Breast epithelium (tissue), 4 donors: ENCODE measurements at places on chromosomes 1 and 21. TPM values are rescaled to one million over a fixed set of nuclear protein-coding genes. Genes with fewer than 3 reads are reported as not detected.

Gene DENND4B
- 34.1 TPM for total RNA-seq

Gene TFF3
- total RNA-seq = 108 TPM

GRCh38 chr1:199411506-199411905 lies 616.0 kb upstream of the NR5A2 start:
- no peak for DNase-seq

DNA sequence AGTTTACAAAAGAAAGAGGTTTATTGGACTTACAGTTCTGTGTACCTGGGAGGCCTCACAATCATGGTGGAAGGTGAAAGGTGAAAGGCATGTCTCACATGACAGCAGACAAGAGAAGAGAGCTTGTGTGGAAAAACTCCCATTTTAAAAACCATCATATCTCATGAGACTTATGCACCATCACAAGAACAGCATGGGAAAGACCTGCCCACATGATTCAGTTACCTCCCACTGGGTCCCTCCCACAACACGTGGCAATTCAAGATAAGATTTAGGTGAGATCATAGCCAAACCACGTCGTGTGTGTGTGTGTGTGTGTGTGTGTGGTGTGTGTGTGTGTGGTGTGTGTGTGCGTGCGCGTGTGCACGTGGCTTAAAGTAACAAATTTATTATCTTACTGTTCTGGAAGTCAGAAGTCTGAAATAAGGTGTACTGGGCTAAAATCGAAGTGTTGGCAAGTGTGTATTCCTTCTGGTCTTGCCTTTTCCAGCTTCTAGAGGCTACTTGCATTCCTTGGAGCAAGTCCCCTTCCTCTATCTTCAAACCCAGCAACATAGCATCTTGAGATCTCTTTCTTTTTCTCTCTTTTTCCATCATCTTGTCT lies 48.1 kb upstream of the MPC2 start:
- no peak for DNase-seq

DNA sequence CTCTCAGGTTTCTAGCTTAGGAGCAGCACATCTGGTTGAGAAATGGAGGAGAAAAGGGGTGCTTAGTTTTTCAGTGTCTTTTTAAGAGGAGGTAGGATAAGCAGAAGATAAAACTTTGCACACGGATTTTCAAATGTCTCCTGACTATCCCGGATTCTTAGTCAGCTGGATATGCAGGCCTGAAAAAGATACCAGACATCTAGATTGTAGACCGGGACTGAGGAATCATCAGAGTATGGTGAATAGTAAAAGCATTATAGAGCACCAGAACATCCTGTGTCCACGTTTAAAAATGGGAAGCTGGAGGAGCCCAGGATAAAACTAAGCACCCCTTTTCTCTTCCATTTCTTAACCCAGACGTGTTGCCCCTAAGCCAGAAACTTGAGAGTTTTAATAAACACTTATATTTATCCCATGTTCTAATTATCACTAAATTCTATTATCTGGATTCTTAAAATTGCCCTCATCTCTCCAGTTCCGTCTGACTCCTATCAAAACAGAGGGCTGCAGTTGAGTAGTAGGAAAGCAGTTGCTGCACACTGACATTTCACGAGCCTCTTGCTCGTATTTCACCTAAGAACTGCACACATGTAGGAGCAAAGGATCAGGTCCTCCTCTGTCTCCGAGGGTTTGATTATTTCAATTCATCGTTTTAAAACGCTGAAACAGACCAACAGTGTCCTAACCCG lies 609 bp downstream of the PIGK start:
- DNase-seq = no peak
